ENCODE measurements at places on chromosomes 12 and 14.

DNA sequence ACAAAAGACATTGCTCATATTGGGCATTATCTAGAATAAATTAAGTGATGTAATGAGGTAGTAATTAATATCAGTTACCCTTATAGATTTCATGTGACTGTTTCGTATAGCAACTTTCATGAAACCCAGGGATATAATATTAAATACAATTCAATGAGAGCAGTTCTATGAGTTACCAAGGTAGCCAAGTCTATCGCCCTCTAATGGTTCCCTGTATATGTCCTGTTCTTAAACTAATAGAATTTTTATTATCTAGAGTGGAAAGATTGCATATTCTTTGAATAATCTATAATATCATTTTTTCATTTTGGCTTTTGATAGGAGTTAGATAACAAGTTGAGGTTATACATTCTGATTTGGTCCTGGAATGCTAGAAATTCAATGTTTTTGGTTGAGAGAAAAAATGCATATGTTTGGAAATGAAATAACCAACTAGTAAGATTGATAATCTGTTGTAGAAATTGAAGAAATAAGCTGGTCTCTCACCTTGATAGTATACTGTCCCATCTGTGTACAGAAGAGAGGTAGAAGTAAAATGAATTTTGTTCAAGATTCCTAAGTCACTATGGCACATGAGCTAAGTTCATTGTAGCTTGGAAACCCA is 59.7 kb downstream of the SCFD1 start:
- no peak for DNase-seq

GRCh38 chr14:97491697-97492096 is 694.5 kb downstream of the VRK1 start:
- DNase-seq: no peak

DNA sequence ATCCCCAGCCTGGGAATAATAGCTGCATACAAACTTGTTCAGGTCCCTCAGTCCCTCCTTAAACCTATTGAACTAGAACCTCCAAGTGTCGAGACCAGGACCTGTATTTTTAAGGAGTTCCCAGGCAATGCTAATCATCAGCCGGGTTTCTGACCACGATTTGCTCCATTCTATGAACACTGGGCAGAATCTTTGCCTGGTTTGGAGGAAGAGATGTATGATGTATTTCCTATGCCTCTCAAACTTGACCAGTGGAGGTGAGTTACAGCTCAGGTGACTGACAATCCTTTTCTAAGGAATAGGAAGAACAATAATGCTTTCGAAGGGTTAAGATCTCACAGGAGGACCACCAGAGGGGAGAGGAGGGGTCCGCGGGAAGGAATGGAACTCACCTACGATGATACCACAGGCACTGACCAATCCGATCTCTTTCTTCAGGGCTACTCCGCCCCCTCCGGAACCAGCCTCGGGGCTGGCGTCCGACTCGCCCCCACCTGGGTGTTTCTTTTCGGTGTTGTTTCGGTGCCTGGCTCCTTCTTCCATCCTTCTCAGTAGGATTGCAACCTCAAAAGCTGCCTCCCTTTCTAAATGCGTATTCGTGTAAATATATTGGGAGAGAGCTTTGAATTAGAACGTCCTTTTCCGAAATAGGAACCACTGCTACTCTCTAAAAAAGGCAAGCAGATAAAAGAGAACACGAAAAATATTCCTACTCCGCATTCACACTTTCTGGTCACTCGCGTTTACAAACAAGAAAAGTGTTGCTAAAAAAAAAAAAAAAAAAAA is 895 bp downstream of the SLC7A8 start:
- DNase-seq: no peak

DNA sequence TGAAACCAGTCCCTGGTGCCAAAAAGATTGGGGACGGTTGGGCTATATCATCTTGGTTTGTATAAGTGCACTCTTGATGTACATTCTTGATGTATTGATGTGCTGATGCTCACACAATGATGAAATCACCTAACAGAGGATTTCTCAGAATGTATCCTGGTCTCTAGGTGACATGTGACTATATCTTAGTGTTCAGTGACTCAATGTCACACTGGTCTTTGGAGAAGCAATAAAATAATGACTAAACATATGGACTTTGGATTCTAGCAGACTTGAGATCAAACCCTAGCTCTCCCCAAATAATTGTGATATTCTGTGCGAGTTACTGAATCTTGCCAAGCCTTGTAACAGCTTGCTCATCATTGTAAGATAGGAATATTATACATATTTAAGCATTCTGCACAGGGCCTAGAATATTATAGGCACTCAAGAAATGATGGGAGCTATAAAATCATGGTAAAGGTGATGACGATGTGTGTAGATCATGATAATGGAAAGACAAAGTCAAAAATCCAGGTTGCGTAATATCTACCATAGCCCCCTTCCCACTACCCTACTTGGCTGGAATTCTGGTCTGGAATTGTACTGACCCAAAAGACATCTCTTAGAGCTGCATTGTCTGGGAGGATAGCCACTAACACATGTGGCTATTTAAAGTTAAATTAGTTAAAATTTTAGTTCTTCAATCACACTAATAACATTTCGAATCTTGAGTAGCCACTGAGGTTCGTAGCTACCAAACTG is 117.6 kb upstream of the PWP1 start:
- no peak for DNase-seq

DNA sequence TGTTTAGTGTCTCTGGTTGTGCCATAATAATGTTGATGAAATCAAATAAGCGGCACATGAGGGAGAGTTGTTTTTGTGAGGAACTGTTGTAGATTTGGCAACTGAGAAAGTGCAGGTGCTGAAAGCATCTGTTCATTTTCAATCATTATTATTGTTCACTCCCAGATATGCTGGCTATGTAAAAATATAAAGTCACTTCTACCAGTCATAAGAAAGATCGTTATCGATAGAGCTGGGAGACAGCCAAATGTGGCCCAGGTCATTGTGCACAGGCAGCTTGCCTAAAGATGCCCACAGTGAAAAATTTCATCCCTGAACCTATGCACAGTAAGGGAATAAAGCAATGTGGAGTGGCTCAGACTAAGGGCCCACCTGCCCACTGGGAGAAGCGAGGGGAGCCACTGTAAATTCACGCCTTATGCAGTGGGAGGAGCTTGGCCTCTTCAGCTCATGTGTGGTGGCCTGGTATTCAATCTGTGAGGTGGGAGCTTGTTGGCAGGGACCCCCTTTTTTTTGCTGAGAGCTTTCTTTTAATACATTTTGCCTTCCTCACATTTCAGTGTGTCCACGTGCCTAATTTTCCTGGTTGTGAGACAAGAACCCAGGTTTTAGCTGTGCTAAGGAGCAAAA is 1490.8 kb upstream of the TMEM132C start:
- no peak for DNase-seq

DNA sequence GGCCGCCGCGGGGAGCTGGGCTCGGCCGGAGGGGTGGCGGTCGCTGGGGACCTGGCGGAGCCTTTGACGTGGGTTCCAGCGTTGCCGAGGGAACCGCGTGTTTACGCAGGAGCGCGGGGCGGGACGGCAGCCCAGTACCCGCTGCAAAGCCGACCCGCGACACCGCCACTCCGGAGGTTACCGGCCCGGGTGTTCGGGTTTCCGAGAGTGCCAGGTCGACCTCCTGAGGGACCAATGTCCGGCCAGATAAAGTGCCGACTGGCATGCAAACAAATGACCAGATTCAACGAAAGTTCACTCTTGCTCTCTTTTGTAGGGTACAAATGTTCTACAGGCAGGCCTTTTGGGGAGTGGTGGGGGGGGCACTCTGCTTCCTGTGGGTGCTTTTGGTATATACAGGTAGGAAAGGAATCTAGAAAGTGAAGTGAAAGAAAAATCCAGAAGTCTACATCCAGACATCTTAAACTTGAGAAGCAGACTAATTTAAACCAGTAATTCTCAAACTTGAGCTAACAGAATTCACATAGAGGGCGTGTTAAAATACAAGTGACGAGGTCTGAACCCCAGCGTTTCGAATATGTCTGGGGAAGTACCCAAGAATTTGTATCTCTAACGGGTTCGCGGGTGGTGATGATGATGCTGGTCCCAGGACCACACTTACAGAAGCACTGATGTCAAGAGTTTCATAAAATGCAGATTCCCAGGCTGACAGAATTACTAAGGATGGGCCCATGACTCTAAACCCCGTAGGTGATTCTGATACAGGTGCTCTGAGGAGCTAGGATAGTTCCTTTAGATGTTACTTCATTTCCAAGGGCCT is at the start of gene GPR135:
Gene GPR135 (minus strand): TSS at position 65 of the 820 bp plus-strand sequence. CDS start 154 bp downstream, outside the sequence.
- no peak for DNase-seq

DNA sequence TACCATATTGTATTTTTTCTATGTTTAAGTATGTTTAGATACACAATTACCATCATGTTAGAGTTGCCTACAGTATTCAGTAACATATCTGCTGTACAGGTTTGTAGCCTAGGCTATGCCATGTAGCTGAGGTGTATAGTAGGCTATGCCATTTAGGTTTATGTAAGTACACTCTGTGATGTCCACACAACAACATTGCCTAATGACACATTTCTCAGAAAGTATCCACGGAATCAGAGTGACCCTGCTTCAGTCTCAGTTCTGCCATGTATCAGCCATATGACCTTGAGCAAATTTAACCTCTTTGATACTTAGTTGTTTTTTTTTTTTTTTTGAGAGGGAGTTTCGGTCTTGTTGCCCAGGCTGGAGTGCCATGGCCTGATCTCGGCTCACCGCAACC is 12.7 kb downstream of the SUSD6 start:
- DNase-seq: no peak

DNA sequence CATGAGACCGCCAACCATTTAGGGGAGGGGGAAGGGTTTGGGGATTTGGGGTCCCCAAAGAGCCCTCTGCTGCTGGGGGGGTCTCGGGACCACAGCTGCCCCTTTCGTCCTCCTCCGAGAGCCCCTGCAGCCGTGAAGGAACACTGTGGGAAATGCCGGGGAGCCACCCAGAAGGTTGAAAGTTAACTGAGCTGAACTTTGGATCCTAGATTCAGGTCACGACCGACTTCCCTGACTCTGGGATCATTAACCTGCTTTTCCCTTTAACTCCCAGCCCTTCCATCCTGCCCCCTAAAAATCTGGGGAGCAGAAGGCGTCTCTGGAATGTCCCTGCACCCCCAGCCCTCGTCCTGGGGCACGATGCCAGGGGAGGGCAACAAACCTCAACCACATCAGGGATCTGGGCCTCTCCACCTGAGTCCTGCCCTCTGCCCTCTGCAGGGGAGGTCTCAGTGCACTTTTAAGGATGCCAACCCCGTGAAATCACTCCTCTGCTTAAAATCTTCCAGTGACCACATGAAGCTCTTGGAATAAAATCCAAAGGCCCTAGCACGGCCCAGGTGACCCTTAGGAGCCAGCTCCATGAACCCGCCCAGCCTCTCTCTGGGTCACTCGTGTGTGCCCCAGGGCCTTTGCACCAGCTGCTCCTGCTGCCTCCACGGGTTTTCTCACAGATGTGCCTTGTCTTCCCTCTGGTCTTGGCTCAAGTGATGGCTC is 95.0 kb downstream of the RFLNA start:
- no peak for DNase-seq

DNA sequence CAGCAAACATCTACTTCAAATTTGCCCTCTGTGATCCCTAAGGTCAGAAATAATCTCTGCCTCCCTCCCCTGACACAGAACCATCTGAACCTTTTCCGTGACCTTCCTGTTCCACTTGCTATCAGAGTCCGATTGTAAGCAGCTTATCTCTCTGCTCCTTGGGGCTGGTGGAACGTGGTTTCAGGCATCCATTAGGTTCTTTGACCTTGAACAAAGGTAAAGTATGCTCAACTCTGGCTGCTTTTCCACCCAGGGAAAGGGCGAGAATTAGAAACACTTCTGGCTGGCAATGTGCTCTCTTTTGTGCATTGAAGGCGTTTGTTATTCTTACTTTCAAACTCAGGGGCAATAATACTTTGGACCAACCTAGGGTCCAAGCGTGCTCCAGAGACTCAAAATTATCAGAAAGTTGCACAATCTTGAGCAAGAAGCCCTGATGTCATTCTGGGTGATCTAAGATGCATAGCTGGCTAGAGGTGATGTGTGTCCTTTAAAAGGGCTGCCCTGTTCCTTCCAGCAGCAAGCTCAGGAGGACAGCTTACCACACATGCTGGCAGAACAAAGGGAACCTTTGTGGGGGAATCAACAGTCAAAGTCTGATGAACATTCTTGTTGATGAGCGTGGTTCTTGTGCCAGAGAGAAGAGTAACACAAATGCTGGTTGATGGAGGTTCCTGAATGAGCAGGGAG is 29.8 kb downstream of the ADGRD1 start:
- no peak for DNase-seq

DNA sequence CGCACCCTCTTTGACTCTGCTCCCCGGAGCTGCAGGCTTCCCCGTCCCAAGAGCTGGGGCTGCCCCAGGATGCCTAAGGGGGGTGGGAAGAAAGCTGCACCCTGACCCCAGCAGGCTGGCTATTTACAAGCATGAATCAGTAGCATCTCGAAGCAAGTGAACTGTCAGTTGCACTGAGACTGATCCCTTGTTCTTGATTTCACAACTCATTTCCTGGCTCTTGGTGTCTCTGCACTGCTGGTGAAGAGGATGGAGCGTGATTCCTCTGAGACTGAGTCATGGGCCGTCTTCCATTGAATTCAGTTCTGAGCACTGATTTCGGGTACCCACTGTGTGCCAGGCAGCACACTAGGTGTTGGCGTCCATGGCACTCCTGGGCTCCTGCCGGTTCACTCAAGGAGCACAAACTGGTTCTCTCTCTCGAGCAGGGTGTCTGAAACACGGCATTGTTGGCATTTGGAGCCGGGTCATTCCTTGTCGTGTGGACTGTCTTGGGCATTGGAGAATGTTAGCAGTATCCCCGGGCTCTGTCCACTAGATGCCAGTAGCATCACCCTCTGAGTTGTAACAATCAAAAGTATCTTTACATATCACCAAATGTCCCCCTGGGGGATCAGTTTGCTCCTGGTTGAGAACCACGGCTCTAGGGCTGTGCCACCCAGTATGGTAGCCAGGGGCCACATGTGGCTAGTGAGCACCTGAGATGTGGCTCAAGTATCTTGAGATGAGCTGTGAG is 86.9 kb downstream of the RIN3 start:
- DNase-seq: peak; percentile 70

DNA sequence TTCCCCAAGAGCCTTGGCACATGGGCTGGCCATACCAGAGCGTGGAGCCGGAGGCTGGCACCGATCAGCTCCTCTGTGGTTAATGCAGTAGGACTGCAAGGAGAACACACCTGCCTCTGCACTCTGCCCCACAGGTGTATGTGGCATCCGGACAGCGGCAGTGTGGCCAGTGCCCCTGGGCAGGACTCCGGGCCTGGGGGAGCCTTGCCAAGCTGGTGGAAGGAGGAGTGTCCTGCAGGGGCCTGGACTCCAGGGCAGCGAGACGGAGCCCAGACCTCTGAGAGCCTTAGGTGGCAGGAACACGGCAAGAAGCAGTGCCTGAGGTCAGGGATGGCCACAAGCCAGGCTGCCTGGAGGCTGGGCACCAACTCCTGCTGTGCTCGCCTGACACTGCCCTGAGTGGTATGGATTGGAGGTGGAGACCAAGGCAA is 5.3 kb upstream of the BEGAIN start:
- no peak for DNase-seq

GRCh38 chr14:69350892-69351291 is 47.2 kb downstream of the ERH start:
- DNase-seq: no peak

All from HS-5 (cell line).